PC-3 (cell line): ENCODE measurements at places on chromosomes 1 and 21.

GRCh38 chr1:232474826-232475225 lies 155.1 kb downstream of the SIPA1L2 start:
- DNase-seq: no peak

DNA sequence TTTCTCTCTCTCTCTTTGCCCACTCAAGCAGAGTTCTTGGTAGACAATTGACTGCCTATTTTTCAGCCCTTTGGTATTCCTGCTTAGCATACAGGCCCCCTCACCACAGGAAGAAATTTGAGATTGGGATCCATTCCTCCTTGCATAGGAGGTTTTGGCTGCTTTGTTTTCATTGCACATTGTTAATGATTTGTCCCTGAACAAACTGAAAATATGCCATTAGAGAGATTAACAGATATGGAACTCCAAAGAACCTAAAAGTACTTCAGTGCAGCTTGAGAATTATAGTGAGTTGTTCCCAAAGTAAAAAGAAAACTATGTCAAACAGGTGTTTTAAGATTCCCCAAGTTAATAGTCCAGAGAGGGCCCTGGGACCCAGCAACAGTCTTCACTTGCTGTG lies 200.0 kb downstream of the TTLL7 start:
- DNase-seq: no peak

DNA sequence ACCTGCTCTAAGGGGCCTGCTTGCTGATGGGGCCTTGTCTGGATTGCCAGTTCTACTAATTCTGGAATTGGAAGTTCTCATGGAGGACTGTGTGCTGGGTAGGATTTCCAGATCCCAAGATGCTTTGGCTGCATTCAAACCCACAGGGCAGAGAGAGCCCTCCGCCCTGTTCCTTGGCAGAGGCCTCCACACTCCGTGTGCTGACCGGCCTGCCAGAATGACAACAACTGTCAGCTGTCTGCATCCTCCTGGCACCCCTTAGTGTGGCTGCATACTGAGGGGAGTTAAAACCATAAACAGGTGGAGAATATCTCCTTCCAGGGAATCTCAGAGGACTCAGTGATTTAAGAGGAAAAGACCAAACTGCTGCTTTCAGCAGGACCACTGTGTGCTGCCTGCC lies 60.7 kb downstream of the ADARB1 start:
- no peak for DNase-seq

DNA sequence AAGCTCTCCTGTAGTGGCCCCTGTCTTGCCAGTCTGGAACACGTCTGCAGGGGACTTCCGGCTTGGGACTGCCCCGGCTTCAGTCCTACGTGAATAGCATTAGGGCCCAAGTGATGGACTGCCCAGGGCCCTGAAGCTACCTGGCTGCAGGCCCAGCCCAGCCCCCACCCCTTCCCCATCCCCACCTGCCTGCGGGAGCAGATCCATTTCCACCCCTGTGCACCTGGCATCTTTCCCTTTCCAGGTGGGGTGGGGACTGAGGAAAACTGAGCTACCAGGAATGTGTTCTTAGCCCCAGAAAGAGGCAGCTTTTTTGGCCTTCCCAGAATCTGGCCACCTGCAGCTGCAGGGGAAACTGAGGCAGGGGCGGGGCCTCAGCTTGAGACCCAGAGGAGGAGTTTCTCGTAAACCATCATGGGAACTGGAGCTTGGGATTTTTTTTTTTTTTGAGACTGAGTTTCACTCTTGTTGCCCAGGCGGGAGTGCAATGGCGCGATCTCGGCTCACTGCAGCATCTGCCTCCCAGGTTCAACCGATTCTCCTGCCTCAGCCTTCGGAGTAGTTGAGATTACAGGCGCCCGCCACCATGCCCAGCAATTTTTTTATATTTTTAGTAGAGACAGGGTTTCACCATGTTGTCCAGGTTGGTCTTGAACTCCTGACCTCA lies 3.2 kb downstream of the EDN2 start:
- no peak for DNase-seq

GRCh38 chr21:33374080-33374449 lies 29.1 kb upstream of the IFNGR2 start:
- DNase-seq: peak; percentile 65

DNA sequence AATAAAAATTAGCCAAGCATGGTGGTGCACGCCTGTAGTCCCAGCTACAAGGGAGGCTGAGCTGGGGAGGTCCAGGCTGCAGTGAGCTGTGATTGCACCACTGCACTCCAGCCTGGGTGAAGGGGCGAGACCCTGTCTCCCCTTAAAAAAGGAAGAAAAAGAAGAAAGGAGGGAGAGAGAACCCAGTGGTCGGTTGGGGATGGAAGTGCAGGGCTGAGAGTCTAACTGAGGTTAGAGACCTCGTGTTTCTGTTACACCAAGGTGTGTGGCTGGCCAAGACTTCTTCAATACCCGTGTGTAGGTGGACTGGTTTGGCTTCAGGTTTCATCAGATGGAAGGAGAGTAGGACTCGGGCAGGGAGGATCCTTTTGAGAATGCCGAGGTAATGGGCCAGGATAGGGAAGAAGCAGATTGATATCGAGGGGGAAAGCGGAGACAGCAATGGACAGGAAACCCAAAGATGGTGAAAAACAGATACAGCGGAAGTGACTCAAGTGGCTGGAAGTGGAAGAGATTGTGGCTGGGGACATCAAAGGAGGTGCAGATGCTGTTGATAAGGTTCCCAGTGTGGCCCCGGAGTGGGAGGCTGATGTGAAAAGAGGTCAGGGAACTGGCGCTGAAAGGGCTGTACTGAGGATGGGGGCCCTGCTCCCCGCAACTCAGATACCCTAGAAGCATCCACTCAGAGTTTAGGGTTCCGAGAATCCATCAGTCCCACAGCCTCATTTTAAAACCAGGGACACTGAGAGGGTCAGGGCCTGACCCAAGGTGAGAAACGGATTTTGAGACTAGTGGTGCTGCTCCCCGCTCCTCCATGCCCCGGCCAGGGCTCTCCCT lies 681 bp upstream of the UBXN10 start:
- no peak for DNase-seq

GRCh38 chr21:21262048-21262447 lies 263.8 kb downstream of the NCAM2 start:
- DNase-seq: no peak

- DNase-seq: peak; percentile 43
These were observed 79.0 kb downstream of the HSPA13 start for GRCh38 chr21:14303731-14304488.

GRCh38 chr1:38567401-38567800 lies 292.2 kb downstream of the RRAGC start:
- DNase-seq: no peak

GRCh38 chr1:164918140-164918539 lies 359.2 kb downstream of the PBX1 start:
- DNase-seq: no peak

DNA sequence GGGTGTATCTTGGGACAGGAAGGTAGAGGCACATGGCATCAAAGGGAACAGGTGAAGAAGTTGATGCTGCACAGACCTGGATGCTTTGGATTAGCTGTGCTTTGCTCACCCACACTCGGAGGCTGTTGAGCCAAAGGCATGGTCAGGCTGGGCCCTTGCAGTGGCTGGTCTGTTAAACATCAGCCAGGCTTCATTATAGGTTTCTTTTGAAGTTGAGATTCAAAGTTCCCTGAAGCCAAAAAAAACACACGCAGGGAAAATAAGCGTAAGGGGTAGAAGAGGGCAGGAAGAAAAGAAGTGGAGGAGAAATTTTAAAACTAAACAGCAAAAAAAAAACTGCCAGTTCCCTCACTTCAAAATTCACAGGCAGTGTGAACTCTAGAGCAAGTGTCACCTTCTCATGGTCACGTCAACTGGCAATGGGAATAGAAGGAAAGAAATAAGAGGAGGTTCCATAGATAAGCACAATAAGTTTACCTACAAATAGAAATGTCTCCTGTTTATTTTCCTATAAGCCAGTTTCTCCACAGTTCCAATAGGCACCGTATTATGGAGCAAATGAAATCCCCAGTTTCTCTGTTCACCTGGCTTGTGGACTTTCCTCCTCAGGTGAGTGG lies 139.5 kb downstream of the PAPPA2 start:
- DNase-seq: no peak

- DNase-seq: peak; percentile 58
These were observed 257.3 kb downstream of the CAMTA1 start for GRCh38 chr1:7042322-7043190.

DNA sequence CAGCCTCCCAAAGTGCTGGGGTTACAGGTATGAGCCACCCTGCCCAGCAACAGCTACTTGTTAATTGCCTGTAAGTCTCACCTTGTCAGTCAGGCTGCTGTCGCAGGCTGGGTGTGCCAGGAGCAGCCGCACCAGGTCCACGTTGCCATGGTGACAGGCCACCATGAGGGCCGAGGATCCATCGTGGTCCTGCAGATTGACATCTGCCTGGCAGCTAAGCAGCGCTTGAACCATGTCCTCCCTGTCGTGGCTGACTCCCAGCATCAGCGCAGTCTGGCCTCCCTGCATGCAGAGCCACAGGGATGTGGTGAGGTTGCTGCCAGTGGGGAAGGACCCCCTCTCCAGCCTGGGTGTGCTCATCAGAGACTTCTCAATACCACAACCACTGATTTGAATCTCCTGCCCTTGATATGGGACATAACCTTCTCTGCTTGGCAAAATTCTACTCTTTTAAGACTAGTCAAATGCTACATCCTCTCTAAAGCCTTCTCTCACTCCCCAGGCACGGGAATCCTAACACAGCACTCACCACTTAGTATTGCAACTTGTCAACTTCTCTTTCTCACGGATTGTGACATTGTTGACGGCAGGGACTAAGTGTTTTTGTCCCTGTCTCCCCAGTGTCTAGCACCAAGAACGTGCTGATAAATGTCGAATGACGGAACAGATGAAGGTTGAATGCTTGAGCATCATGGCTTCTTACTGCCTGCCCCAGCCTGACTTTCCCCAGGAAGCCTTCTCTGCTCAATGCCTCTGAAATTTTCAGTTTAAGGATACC lies 52.9 kb downstream of the L1TD1 start:
- DNase-seq: no peak
